ENCODE measurements at places on chromosomes 5 and 9.

GRCh38 chr9:22452415-22453010, 5.9 kb downstream of the DMRTA1 start:
- no peak for DNase-seq

- no peak for DNase-seq
Measured at GRCh38 chr9:127166111-127166510, 43.7 kb upstream of the ANGPTL2 start.

DNA sequence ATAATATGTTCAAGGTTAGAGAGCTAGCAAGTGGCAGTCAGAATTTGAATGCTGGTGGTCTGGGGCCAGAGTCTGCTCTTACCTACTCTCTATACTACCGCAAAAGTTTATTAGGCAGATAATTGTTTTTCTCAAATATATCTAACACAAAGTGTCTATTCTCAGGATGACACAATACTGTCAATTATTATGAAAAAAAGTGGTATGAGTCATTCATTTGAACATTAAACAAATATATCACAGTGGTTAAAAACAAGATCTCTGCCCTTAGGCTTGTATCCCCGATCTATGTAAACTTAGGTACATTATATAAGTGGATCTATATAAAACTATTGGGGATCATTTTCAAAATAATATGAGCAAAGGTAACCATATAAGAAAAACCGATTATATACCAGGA, 354.9 kb downstream of the CETN3 start:
- no peak for DNase-seq

DNA sequence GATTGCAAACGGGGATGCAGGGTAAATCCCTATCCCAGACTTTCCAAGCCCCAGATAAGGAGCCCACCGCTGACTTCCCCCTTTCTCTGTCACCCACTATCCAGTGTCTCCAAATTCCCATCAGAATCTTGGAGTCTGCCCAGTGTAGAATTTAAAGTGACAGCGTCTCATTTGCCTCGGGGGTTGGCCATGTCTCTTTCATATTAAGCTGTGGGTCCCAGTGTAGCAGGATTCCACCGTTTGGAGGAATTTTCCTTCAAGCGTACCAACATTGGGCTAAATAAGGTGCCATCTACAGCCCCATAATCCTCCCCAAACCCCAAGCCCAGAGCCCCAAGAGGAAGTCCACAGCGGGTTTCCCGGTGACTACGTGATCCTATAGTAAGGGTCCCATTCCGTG, 1.1 kb downstream of the BRINP1 start:
- no peak for DNase-seq

GRCh38 chr5:40648150-40648549, 31.6 kb upstream of the PTGER4 start:
- DNase-seq: no peak

- DNase-seq: no peak
Measured at GRCh38 chr9:18260521-18260920, 213.4 kb upstream of the ADAMTSL1 start.

GRCh38 chr5:165885623-165886350, 2380.4 kb downstream of the MAT2B start:
- DNase-seq: no peak

DNA sequence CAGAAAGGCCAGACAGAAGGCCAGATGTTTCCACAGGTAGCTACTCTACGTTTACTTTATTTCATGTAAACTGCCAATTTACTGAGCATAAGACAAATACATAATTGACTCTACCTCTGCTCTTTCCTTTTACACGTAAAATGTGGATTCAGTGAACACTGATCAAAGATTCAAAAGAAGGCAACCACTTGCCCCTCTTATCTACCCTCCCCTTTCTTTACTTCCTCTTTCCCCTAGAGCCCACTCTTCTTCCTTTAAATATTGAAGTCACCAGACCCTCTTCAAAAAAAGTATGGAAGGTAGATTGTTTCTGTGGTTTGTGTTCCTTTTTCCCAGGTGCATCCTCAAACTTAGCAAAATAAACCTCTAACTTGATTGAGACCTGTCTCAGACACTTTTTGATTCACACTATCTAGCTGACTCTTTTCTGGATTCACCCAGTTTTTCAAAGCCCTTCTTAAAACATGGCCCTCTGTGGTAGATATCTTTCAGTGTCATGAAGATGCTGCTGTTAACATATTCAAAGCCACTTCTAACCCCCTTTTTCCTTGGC, 6.7 kb downstream of the FAM114A2 start:
- no peak for DNase-seq

DNA sequence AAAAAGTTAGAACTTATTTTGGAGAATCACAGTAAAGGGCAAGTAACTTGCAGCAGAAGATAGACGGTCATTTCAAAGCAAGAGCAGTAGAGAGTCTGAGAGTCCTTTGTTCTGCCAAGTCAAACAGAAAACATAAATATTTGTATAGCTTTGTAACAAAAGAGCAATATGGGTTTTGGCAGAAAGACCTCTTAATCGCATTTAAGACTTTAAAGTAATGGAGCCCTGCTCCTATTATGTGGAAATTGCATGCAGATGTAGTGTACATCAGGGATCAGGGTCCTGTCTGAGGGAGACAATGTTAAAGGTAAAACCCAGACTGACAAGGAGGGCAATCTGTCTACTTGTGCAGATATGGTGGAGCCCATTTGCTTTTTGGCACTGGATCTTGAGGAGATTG, 87.2 kb downstream of the PGM5 start:
- DNase-seq: no peak

DNA sequence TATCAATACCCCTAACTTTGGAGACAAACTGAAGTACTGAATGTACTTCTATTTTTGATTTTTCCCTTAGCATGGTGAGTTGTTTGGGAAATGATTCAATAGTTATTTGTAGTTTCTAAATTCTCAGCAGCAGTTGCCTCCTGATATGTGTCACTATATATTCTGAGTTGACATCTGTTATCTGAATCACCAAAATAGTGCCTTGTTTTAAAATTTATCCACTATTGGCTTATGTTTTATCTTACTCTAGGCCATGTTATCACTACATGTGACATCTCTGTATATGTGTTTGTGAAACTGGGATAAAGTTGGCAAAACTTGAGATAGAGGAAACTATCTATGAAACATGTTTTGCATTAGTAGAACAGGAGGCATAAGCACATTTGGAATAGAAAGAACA, 317.6 kb downstream of the TLE4 start:
- no peak for DNase-seq

GRCh38 chr5:58363461-58364249, 96.2 kb downstream of the PLK2 start:
- no peak for DNase-seq

DNA sequence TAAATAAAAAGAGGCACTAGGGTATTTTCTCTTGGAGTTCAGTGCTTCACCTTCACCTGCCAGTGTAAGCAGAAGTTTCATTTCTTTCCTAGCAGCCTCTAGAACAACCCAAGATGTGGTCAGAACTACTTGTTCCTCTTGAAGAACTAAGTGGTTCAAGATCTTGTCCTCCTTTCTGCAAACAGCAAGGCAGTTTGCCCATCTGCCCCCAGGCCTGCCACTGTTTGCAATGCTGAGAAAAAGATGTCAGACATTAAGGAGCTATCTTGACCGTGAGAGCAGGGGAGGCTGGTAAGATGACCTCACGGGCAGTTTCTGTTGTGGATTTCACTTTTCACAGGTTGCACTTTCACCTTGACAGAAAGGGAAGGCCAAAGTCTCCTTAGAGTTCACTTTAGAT, 52.0 kb upstream of the KLF4 start:
- no peak for DNase-seq

DNA sequence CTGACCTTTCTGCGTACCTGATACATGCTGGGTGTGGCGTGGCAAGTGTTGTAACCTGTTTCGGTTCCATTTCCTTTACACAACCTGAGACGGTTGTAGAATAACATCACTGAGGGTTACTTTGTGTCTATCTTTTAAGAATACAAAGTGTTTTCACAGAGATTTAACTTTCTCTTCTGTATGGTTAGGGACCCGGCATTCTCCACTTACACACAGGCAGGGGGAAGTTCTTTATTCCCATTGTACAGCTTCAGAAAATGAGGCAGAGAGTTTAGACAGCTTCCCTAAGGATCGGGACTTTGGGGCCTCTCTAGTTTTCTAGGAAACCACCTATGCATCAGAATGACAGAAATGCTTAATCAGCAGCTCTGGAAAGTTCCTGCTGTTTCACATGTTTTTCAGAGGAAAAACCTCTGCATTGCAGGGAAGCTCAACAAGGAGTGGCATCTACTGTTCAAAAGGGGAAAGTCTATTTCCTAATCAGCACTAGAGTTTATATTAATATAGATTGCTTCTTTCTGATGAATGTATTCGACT, 41.3 kb downstream of the CAST start:
- no peak for DNase-seq

DNA sequence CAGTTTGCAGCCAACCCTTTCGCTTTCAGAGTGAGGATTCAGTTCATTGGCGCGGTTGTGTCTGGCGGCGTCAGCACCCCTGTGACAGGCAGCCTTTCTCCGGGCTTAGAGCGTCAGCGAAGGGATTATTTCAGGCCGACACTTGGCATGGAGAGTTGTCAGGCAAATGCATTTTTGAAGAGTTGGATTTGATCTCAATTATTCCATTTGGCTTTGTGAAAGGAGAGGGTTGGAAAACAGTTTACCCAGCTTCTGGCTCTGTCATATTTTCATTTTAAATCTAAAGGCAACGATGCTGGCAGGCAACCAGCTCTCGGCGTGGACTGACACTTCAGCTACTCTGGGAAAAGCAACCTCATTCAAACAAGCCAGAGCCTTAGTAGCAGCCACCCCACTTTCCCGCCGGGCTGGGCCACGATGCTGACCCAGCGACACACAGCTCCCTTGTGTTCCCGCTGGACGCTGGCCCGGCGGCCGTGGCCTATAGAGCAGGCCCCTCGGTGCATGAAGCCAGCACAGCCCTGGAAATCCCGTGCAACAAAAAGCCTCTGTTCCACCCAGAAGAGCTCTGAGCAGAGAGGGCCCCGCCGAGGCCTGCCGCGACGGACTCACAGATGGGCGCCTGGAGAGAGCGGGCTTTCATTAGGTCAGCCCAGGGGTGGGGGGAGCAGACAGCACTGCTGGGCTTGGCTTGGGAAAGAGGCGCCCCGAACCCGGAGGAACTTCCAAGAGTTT, 28.9 kb upstream of the LPCAT1 start:
- DNase-seq: no peak

DNA sequence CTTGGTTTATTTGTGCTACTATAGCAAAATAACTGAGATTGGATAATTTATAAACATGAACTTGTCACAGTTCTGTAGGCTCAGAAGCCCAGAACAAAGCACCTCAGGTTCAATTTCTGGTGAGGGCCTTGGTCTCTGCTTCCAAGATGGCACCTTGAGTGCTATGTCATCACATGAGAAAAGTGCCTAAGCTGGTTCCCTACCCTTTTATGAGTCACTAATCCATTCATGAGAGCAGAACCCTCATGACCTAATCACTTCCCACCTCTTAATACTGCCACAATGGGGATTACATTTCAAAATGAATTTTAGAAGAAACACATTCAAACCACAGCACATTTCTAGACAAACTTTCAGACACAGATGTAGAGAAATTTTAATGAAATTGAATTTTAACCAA, 98.2 kb upstream of the PRSS3 start:
- DNase-seq: no peak

DNA sequence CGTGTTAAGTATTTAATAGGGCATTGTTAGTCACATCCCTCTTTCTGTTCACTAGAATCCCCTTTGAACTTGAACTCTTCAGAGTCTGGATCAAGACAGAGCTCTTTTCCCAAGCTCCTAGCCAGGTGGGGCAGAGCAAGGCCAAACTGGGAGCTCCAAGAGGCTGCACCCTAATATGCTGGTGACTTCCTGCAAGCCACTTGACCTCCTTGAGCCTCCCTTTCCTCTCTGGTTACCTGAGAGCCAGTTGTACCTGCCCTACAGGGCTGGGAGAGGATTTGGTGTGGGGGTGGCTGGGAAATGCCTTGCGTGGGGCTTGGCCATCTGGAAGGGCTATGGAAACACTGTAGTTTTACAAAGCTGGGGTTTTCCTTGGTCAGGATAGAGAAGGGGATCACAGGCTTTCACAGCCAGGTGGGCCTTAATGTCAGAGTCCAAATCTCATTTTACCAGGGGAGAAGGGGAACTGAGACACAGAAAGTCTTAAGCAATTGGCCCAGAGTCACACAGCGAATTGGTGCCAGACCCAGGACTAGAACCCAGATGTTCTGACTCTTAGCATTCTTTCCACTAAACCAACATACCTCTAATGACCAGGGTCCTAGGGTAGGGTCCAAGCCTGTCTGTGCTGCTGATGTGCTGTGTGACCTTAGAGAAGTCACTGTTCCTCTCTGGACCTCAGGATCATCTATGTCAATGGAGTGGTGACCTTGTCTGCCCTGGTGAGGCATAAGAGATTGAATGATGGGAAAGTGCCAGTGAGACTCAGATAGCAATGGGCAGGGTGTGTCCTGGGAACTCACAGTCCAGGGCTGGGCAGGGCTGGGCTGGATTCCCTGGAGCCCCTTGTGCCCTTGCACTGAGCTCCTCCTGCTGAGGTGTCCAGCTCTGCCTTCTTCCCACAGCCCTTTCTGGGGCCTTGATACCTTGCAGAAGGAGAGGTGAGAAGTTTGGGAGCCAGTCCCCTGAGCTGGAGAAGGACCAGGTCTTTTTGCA, 35.8 kb downstream of the GSN start:
- DNase-seq: no peak

GRCh38 chr5:121862801-121863200, 11.1 kb downstream of the FTMT start:
- DNase-seq: no peak

GRCh38 chr9:136791516-136792276, 552 bp downstream of the TMEM141 start:
- peak; percentile 32 for DNase-seq

- no peak for DNase-seq
Measured at GRCh38 chr9:76818271-76818670, 54.0 kb downstream of the PCA3 start.

GRCh38 chr9:72564479-72565281, 43.3 kb downstream of the TMC1 start:
- DNase-seq: no peak

- no peak for DNase-seq
Measured at GRCh38 chr5:128844354-128844923, 120.8 kb upstream of the SLC27A6 start.

DNA sequence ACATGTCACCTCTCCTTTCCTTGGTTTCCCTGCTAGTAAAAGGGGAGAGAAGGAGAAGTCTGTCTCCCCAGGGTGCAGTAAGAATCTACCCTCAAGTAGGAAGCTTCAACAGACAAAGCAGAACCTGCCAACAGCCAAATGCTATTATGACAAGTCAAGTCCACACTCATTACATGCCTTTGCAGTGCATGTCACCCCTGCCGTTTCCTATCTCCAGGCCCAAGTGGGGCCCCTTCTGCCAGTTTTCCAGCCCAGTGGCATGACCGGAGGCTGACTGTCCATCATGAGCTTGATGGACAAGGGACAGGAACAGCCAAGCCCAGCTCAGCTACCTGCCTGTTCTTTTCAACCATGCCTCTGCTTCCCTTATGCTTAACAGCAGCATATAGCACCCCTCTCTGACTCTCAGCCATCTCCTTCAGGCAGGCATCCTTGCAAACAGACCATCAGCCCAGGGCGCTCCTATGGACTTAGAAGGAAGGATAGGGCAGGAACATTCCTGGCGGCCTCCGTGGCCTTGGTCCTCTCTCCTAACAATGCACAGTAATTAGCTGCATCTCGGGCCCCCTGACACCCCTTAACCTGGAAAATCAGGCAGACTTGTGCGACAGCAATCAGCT, 107.2 kb upstream of the RAD23B start:
- DNase-seq: no peak

Measured in stimulated activated CD8-positive, alpha-beta memory T cell treated with anti-CD3 and anti-CD28 coated beads, Interleukin-2, amount 100 ng/mL, for 1 hour (primary cell).